Aorta (tissue), 5 donors: ENCODE measurements at places on chromosomes 5 and 9.
A peak's percentile ranks its signal among the peaks of the same experiment; 100 is the strongest.

DNA sequence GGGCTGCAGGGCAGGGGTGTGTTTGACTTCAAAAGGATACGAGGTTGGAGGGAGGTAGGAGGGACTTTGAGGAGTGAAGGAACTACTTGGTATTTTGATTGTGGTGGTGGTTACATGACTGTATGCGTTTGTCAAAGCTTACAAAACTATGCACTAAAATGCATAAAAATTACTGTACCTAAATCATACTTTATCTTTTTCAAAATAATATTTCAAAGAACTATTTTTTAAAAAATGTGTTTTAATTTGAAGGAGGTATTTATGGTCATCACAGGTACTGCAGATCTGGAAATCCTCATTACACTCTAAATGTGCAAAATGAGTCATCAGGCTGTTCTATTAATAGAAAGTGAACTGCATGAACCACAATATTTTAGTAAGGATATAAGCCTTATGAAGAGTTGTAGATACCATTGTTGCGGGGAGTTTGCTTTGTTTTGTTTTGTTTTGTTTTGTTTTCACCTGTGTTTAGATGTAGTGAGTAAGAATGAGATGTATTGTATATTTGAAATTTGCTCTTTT is 116.9 kb downstream of the ARRDC3 start:
- no peaks in the 10 kb centered on the region for H3K4me1 ChIP-seq
- H3K27ac ChIP-seq = no peak overlapping the region
- DNase-seq = no peak
- no peak overlapping the region for H3K4me3 ChIP-seq
- H3K27me3 ChIP-seq = no peaks in the 10 kb centered on the region

- H3K27me3 ChIP-seq = no peaks in the 10 kb centered on the region
- DNase-seq = peak; percentile 14
- H3K4me3 ChIP-seq = no peak overlapping the region
- H3K36me3 ChIP-seq = peaks cover 6% of the 10 kb centered on the region
- no peaks in the 10 kb centered on the region for H3K4me1 ChIP-seq
- H3K27ac ChIP-seq = no peak overlapping the region
Measured at GRCh38 chr9:130104491-130105193, 50.9 kb downstream of the GPR107 start.

DNA sequence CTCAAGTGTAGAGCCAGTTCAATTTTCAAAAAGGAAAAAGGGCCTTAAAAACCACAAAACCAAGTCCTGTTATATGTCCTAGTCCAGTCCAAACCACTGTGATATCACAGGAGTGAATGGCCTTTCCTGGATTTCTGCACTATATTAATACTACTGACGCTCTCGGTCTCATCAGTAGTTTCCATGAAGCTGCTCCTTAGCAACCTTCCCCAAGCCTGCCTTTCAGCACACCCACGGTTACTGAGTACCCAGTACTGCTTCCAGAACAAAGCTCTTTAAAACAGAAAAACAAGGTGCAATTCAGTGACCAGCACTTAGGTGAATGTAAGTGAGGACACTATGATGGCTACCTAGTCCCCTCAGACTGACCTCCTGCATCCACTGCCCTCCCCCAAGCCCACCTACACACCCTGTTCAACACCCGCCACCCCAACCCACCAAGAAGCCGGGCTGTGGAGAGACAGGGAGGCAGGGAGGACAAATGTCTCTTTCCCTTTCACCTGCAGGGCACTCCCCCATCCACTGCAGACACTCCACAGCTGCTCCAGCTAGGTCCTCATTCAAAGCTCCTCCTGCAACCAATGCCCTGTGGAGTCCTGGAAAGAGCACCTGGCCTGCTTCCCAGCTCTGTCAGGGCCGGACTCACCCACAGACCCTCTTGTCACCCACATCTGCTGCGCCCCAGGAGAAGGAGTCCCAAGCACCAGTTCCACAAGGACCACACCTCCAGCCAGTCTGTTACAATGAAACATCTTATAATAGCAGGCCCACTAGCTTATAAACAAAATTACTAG is 25.9 kb downstream of the PSMB7 start:
- H3K4me3 ChIP-seq = no peak overlapping the region
- H3K27ac ChIP-seq = no peak overlapping the region
- H3K4me1 ChIP-seq = no peaks in the 10 kb centered on the region
- no peaks in the 10 kb centered on the region for H3K36me3 ChIP-seq

- no peak overlapping the region for H3K4me3 ChIP-seq
- H3K4me1 ChIP-seq = peaks cover 2% of the 10 kb centered on the region
- no peaks in the 10 kb centered on the region for H3K27me3 ChIP-seq
- H3K36me3 ChIP-seq = no peaks in the 10 kb centered on the region
- H3K27ac ChIP-seq = no peak overlapping the region
Measured at GRCh38 chr5:169024421-169024820, 276.5 kb downstream of the SLIT3 start.

DNA sequence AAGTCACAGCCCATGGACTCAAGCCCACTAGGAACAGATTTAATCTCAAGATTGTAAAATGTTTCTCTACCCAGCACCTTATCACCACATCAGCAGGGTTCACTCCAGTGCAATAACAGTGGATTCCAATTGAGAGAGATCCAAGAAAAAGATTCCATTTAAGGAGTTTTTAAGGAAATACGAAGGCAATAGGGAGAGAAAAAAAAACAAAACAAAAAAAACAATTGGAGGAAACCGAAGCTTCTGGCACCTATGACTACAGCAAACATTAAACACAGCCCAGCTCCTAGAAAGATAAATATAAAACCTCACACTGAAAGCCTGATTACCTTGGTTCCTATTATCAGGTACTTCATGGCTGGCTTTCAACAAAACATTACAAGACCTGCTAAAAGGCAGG is 192.7 kb downstream of the DAB2IP start:
- H3K27me3 ChIP-seq = no peaks in the 10 kb centered on the region
- no peak overlapping the region for H3K27ac ChIP-seq
- peaks cover 9% of the 10 kb centered on the region for H3K4me1 ChIP-seq

DNA sequence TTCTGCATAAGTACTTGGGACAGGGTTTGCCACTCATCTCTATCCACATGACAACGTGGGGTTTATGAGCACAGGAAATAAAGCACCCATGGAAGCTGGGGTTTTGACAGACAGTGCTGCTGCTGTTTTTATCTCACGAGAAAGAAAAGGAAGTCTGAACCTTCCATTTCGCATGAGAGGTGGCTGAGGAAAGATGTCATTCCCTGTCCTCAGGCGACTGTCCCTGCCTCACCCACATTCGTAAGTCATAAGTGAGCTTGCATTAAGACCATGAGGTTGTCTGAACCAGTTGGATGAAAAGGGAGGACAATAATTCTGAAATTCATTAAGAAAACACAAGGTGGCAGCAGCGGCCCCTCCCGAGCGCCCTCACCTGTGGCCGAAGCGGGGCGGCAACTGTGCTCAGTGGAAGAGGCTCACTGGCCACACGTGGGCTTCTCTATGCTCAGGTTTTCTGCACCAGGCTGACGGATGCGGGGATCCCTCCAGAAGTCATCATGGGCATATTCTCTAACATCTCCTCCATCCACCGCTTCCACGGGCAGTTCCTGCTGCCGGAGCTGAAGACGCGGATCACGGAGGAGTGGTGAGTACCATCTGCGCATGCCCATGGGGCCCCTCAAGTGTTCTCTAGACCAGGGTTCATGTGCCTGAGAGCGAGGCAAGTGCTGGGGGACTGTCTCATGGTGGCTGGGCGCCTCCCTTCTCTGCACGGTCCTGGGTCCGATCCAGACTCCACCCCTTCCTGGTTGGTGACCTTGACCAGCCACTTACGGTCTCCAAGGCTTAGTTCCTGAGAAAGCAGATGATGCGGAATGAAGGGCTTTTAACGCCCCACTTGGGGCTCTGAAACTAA is 54.7 kb upstream of the SUSD3 start:
- no peaks in the 10 kb centered on the region for H3K36me3 ChIP-seq
- H3K27ac ChIP-seq = no peak overlapping the region
- no peaks in the 10 kb centered on the region for H3K4me1 ChIP-seq
- no peak overlapping the region for H3K4me3 ChIP-seq
- no peak for DNase-seq

GRCh38 chr9:109519366-109519765 is 21.3 kb upstream of the PTPN3 start:
- H3K36me3 ChIP-seq = no peaks in the 10 kb centered on the region
- no peaks in the 10 kb centered on the region for H3K27me3 ChIP-seq
- H3K27ac ChIP-seq = no peak overlapping the region
- no peaks in the 10 kb centered on the region for H3K4me1 ChIP-seq
- H3K4me3 ChIP-seq = no peak overlapping the region

- DNase-seq = no peak
- H3K4me3 ChIP-seq = no peak overlapping the region
- no peaks in the 10 kb centered on the region for H3K27me3 ChIP-seq
- no peak overlapping the region for H3K27ac ChIP-seq
- peaks cover 2% of the 10 kb centered on the region for H3K4me1 ChIP-seq
Measured at GRCh38 chr5:140258016-140258415, 44.9 kb downstream of the PFDN1 start.

DNA sequence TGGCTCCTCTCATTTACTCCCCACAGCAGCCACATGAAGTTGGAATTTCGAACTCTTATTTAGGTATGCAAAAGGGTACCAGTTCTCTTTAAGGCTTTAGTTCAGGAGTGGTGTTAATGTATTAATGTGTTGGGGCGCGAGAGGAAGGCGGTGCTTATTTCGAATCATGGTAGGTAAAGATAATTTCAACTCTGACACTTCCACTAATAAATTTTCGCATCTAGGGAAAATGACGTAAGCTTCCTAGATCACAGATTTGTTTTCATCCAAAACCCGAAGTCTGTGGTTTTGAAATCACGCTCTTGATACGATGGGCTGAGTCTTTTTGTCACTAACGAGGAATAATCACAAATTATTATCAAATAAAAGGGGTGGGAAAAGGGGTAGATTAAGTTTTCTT is 681 bp downstream of the PPWD1 start:
- H3K4me3 ChIP-seq = peak overlapping the region; percentile 49
- H3K27me3 ChIP-seq = no peaks in the 10 kb centered on the region
- H3K4me1 ChIP-seq = no peaks in the 10 kb centered on the region
- H3K36me3 ChIP-seq = no peaks in the 10 kb centered on the region
- no peak for DNase-seq

- no peaks in the 10 kb centered on the region for H3K4me1 ChIP-seq
- no peaks in the 10 kb centered on the region for H3K36me3 ChIP-seq
- no peak overlapping the region for H3K4me3 ChIP-seq
- H3K27me3 ChIP-seq = no peaks in the 10 kb centered on the region
- H3K27ac ChIP-seq = no peak overlapping the region
- DNase-seq = peak; percentile 55
Measured at GRCh38 chr5:99032234-99033013, 103.6 kb upstream of the CHD1 start.

- H3K27ac ChIP-seq = no peak overlapping the region
- no peak for DNase-seq
- H3K4me1 ChIP-seq = no peaks in the 10 kb centered on the region
- no peak overlapping the region for H3K4me3 ChIP-seq
- no peaks in the 10 kb centered on the region for H3K27me3 ChIP-seq
Measured at GRCh38 chr5:40569546-40570270, 110.0 kb upstream of the PTGER4 start.

- H3K27me3 ChIP-seq = no peaks in the 10 kb centered on the region
- peaks cover 5% of the 10 kb centered on the region for H3K4me1 ChIP-seq
- no peak overlapping the region for H3K27ac ChIP-seq
- no peak for DNase-seq
Measured at GRCh38 chr9:14400658-14400995, 86.7 kb upstream of the NFIB start.

DNA sequence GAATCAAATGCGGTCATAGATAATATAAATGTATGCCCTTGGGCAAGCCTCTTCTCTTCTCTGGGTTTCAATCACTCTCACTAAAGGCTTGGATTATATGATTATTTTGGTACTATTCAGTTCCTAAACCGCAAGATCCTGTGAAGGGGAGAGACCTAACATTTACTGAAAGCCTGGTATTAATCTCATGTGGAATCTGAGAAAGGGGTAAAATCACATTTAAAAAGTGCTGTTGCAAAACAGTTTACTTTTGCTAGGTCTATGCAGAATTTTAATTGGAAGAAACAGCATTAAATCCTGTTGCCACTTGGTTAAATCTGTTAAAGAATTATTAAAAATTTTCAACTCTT is 50.7 kb downstream of the SLC44A1 start:
- H3K4me3 ChIP-seq = no peak overlapping the region
- peaks cover 6% of the 10 kb centered on the region for H3K4me1 ChIP-seq
- no peaks in the 10 kb centered on the region for H3K27me3 ChIP-seq
- H3K36me3 ChIP-seq = peaks cover 2% of the 10 kb centered on the region
- no peak for DNase-seq
- no peak overlapping the region for H3K27ac ChIP-seq
